ENCODE measurements at places on chromosomes 6 and 20.

- no peak for DNase-seq
Observed at GRCh38 chr20:38084425-38084951, 50.9 kb downstream of the RPRD1B start.

GRCh38 chr6:30283761-30284160 lies 43.0 kb upstream of the TRIM39 start:
- DNase-seq: no peak

DNA sequence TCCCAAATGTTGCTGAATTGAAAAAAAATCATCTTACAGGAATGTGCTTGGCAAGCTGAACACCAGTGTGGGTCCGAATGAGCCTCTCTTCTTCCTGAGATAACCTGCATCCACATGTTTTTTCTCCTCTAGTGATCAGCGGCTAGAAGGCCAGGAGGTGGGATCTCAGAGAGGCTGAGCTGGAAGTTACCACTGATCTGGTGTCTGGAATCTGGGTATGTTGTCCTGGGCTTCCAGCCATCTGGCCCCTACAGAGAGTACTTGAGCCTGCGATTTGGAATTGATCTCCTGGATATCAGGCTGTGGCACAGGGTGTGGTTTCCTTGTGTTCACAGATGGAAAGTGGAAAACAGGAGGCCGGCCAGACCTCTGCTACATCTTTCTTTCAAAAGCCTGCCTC lies 35.9 kb downstream of the SULF2 start:
- no peak for DNase-seq

DNA sequence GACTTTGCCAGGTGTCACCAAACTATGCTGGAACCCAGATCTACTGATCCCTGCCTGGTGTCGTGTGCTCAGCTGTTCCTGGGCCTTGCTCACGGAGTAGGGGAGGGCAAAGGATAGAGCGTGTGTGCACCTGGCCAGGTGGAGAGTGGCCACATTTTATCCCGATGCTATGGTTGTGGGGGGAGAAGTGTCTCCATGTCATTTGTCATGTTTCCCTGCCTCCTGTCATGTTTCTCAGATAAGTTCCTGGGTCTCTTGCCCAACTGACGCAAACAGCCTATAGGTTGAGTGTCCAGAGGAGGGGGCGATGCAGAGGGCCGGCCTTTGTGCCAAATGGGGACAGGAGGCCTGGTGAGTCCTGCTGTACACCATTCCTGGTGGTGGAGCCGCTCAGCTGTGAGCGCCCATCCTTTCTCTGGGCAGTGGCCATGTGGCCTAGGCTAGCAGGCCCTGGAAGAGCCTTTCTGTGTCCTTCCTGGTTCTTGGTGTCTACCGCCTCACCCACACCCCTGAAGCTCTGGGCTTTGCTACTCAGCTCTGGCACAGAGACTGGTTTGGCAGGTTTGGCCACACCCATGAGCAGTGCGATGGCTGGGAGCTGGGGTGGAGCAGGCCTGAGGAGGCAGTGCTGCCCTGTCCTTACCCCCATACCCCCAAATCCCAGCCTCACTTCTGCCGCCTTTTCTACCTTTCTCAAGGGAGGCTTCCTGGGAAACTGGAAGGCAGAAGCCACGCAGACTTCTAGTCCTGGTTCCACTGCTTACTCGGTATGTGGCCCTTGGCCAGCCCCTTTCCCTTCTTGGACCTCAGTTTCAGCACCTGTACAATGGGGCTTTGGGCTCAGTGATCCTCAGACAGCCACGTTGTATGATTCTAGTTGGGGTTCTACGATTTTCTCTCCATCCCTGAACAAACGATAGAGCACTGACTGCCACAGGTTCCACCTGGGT lies 32.3 kb upstream of the EPB41L1 start:
- no peak for DNase-seq

DNA sequence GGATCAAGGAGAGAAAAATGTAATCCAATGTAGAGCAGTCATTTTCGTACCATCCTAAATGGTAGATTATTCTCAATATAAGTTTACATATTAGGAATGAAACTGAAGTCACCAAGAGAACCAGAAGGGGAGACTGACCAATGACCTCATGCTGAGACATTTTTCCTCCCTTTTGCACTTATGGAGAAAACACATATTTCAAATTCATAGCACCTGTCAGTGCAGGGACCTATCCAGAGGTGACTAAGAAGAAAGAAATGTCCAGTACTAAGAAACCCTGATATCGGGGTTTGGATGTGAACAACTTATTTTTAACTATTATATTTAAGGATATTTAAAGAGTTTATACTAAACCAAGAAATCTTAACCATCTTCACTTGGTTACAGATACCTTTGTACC lies 16.6 kb upstream of the LYRM2 start:
- no peak for DNase-seq

DNA sequence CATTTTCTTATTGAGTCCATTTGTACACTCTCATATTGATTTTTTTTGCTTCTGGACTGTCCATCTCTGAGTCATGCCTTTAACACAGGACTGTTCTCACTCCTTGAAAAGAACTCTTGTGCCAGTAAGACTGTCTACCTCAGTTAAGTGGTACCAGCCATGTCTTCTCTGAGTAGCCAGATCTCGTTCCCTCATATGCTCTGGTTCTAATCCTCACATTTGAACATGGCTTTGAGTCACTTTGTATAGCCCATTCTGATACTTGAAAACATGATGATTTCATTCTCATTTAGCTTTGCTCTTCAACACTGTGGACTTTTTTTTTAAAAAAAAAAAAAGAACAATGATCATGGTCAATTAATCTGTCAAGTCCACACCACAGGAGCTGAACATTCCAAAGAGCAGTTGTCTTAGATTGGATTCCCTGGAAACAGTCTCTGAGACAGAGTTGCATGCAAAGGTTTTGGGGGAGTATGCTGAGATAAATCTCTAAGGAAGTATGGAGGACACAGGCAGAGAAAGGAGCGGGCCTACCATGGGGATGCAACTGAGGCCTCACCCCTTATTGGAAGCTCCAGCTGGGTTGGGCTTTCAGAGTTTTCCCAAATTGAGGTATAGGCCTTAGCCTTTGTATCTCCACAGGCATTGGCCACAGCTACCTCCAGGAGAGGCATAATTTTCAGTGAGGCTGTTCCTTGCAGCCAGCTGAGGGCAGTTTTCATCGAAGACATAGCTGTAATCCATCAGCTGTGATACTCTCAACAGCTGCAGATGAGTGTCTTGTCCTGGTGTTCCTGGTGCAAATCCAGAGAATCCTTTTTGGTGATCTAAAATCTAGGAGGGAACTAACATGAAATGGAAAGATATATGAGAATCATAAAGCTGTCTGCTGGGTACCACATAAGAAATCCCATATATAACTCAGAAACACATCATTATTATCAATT lies 6.0 kb upstream of the PTCHD4 start:
- DNase-seq: no peak

DNA sequence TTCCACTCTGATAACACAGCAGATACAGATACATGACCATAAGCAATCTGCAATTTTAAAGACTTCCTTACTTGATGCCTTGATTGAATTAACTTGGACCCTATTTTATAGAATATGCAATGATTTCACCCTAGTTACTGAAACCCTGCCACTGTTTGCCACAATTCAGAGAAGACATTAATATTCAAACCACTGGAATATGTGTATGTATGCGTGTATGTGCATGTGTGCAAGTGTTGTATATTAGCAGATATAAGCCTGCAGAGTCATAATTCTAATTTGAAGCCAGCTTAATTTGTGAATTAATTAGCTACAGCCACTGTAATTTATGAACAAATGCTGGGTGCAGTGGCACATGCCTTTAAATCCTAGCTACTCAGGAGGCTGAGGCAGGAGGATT lies 9.3 kb downstream of the VNN2 start:
- DNase-seq: no peak

DNA sequence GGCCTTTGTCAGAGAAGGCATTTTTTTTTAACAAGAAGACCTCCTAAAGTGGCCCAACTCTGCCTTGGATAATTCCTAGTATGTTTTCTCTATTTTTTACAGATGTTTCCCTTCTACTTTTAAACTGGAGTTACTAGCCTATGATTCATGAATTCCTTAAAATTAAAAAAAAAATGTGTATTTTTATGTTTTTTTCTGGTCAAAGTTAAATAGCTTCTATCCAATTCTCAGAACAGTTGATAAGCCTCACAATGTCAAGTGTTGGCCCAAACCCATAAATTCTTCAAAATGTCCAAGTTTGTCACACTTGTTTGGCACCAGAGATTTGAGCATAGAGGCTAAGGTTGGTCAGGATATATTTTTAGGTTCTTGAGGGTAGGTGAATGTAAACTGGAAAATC lies 64.0 kb downstream of the JAG1 start:
- DNase-seq: no peak

GRCh38 chr6:1664329-1664728 lies 54.6 kb downstream of the FOXC1 start:
- DNase-seq: no peak

GRCh38 chr6:74269600-74269858 lies 573.5 kb downstream of the CD109 start:
- no peak for DNase-seq

GRCh38 chr20:4297127-4297826 lies 281.9 kb upstream of the RNF24 start:
- DNase-seq: no peak

DNA sequence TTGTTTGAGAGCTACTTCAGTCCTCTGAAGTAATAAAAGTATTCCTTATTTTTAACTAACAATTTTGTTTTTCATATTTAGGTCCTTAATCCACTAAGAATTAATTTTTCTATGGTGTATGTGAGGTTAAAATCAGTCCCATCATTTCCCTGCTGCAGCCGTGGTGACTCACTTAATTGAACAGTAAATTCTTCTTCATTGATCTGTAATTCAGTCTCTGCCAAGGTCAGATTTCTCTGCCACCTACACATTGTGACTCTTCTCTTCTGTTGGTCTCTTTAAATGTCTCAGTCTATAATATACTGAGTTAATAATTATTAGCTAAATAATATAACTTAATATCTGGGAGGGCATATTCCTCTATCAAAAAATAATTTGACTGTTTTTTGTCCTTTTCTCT lies 262.3 kb downstream of the UTRN start:
- no peak for DNase-seq

GRCh38 chr6:7139835-7140470 lies 32.2 kb downstream of the RREB1 start:
- no peak for DNase-seq

DNA sequence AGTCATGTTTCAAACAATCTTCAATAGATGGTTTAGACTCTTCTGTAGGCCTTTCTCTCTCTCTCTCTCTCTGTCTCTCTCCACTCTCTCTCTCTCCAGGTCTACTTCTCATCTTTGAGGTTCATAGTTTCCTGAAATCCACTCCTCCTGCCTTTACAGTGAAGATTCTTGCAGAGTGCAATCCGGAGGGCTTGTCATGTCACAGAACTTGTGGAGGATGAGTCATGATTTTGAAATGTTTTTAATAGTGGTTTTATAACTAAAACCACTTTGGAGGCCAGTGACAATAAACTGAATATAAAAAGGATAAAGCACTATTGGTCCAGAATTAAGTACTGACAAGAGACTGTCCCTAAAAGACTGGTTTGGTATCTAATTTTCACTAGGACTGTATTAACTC lies 156.3 kb downstream of the KIF6 start:
- no peak for DNase-seq

DNA sequence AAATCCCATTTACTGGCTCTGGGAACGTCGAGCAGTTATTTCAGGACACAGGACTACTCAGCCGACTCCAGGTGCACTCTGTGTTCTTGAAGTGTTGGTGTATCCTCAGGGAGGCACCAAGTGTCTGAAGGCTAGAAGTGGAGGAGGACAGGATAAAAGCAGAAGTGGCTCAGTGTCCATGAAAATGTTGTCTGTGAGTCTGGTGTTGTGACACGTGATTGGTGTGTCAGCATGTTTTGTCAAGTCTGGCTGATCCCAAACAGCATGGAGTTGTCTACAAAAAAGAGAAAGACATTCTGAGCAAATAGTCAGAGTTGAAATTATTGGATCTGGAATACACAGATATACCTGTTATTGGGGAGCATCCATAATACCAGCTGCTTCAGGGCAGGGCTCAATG lies 30.3 kb downstream of the SCGN start:
- no peak for DNase-seq

- DNase-seq: no peak
Observed at GRCh38 chr20:12306107-12306506, 388.4 kb downstream of the BTBD3 start.

DNA sequence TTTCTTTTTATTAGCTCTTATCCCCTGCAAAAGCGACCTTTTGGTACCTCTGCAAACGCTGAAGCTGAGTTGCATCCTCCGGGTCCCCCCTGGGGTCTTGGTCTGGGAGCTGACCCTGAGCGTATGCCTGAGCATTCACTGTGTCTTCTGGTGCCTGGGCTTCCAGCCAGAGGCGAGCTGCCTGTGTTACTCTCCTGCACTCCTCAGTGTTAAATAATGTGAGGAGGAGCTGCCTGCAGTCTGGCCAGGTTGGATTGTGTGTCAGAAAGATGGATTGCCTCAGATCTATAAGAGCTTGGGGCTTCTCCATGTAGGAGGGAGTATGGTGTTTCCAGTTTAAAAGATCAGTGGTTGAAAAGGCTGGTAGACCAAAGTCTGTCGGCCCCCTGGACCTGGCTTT lies 8.7 kb upstream of the GMPR start:
- no peak for DNase-seq

GRCh38 chr20:24446811-24447210 lies 22.6 kb upstream of the SYNDIG1 start:
- DNase-seq: no peak

DNA sequence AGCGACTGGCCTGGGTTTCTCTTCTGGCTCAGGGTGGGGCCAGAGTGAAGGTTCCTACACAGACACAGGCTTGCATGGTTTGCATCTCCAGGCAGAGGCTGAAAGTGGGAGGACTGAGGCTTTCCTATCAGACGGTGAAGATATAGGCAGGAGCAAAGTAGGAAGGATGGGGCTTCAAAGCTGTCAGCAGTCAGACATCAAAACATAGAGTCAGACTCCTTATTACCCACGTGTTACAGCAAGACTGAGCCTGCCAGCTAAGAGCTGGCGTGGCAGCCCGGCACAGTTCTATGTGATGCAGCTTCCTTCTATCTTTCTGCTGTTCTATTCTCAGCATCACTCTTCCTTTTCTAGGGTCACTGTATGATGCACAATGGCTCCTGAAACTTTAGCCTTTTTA lies 445.1 kb downstream of the DOK5 start:
- DNase-seq: no peak

DNA sequence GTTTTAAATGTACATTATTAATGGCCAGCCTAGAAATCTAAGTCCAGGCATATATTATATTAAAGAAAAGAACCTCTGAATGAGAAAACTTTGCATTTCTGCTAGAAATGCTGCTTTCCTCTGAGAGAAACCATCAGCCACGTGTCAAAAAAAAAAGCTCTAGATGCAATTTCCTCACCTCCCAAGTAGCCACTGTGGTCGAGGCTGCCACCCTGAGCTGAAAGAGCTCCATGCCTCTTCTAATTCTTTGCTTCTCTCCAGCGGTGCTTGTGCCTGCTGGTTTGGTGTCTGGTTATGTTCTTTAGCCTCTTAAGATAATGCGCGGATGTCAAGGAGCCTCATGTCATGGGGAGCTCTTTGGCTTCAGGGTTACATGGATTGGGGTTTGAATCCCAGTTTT lies 316.0 kb downstream of the TFAP2C start:
- DNase-seq: no peak

Measured in NAMALWA (cell line).